ENCODE measurements at places on chromosomes 2 and 18.

- no peak for DNase-seq
These were observed 166.0 kb upstream of the STK17B start for GRCh38 chr2:196337208-196337953.

- no peak for DNase-seq
These were observed 111.4 kb downstream of the FTCDNL1 start for GRCh38 chr2:199739413-199740110.

- no peak for DNase-seq
These were observed 508.9 kb downstream of the CNTNAP5 start for GRCh38 chr2:124534028-124534427.

GRCh38 chr2:173357346-173357745, 2.7 kb downstream of the CDCA7 start:
- DNase-seq, result no peak

DNA sequence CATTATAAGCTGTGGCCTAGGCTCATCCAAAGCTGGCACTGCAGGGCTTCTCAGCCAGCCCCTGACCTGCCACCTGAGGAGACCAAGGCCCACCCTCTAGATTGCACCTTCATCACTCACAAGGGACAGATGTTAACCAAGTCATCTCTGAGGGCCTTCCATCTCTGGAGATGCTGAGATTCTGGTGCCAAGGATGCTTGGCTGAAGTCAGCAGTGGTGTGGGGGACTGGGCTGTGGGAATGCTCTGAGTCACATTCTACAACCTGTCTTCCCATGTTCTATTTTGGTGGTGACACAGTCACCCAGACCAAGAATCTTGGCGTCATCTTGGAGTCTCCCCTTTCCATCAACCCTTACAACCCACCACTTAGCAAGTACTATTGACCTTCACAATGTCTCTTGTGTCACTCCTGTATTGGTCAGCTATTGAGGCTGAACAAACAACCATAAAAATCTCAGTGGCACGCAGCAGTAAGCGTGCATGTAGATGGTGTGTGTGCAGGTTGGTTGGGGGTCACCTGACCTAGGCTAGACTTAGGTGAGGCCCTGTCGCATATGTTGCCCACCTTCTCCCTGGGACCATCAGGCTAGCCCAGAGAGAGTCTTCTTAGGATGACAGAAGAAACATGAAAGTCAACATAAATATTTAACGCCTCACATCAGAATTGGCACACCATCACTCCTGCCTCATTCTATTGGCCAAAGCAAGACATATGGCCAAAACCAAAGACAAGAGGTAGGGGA, 135.0 kb downstream of the SMAD7 start:
- no peak for DNase-seq

GRCh38 chr2:235833971-235834620, 334.1 kb downstream of the GBX2 start:
- no peak for DNase-seq

DNA sequence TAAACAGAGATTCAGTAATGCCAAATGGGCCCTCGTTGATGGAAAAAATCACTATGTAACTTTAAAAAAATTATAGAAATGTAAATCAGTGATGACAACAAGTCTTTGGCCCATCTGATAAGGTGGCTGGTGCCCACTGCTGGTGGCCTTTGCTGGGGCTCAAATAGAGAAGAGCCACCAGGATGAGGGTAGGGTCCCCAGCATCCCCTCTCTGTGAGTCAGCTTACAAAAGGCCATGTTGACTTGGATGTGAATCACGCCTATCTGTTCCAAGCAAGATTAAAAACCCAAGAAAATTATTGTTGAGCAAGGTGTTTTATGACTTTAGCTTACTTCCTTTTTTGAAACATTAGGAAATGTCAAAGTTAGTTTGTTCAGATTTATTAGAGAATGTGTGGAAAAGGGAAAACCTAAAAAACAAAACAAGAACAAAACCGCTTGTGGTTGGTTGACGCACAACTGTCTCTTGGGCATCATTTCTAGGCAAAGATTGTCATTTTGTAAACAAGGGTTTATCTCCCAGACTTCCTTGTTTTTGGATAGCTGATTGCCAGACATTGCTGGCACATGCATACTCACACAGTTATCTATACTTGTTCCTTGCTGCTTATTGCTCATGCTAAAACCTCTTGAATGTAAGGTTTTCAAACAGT, 53.7 kb upstream of the ZNF396 start:
- no peak for DNase-seq

GRCh38 chr2:148926291-148926961, 51.4 kb downstream of the KIF5C start:
- DNase-seq, result no peak

DNA sequence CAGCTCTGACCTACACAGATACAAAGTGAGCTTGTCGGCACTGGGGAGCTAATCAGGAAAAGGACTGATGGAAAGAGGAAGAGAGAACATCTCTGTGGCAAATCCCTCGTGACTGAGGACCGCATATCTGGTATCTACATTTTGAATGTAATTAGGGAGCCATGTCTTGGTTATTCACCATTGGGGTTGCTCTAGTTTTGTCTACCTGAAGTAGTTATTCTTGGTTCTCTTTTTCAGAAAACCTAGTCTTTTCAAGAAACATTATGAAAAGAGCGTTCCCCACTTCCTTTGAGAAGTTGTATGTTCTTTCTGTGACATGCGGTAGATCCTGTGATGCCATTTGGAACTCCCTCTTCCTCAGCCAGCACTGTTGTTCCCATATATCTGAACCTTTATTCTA, 104.4 kb downstream of the DOCK10 start:
- DNase-seq, result no peak

DNA sequence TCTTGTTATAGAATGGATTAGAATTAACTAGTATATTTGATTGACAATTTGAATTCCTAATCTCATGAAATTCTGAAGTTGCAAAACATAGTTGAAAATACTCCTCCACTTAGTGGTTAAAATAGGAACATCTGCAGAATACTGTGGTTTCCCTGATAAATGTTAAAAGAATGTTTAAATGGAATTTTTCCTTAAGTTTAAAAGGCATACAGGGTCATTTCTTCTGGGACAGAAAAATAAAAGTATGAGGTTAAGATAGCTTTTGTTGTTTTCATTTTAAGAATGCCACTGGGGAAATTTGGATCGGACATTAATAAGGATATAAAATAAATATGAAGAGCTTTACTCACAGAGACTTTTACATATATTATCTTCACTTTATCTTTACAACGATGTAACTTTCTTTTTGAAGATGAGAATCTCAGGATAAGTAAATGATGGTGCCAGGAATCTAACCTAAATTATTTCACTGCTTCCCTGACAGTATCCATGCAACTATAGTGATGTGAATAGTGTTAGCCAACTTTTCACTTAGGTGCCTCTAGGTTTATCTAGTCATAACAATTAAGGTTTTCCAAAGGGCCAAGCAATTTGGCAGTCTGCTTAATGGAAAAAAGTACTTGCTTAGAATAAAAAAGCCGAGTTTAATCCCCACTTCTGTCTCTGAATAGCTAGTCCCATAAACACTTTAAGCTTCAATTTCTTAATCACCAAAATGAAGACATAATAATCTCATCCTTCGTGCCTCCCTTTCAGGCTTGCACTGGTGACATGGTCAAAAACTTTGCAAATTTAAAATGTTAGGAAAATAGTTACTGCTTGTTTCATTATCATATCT, 151.8 kb upstream of the STK17B start:
- no peak for DNase-seq

DNA sequence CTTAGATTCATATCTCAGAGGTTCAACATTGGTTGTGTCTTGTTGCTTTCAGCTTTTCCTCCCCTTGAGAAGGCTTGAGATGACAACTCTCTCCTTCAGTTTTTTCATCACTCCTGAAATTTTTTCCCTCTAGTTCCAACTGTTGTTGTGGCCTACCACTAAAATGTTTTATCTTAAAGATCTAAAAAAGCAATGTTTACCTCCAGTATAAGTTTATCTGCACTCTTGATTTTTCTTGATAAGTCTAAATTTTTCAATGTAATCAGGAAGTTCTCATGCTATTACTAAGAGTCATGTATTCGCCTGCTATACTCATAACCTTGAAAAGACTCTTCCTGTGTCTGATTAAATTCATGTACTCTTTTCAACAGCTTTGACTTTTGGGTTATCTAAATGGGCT, 366.3 kb upstream of the TFPI start:
- no peak for DNase-seq

- DNase-seq, result no peak
These were observed 43.9 kb upstream of the PLB1 start for GRCh38 chr2:28451793-28452533.

- no peak for DNase-seq
These were observed 2.0 kb downstream of the IGFBP2 start for GRCh38 chr2:216635171-216635570.

- DNase-seq, result no peak
These were observed 37.5 kb downstream of the ANXA4 start for GRCh38 chr2:69779258-69780001.

All from NCI-H1436 treated with DMSO at 0.1 percent for 48 hours (cell line).